ENCODE measurements at places on chromosomes 4 and X.

DNA sequence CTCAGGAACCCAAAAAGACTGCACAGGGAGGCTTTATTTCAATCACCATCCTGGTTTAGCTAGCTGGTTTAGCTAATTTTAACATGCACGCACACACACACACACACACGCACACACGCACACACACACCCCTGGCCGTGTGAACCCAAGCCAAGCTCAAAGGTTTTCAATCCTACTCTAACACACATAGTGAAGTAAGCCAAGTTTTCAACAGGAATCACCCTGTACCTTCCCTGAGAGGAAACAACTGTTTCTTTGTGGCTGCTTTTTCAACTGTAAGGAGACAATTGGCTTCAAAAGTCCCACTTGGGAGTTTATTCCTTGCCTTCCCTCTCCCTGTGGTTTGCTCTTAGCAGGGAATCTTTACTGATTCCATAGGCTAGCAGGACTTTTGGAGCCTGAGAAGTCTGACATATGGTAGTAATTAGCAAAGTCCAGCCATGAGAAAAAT, 98.9 kb upstream of the BMP3 start:
- DNase-seq = no peak

DNA sequence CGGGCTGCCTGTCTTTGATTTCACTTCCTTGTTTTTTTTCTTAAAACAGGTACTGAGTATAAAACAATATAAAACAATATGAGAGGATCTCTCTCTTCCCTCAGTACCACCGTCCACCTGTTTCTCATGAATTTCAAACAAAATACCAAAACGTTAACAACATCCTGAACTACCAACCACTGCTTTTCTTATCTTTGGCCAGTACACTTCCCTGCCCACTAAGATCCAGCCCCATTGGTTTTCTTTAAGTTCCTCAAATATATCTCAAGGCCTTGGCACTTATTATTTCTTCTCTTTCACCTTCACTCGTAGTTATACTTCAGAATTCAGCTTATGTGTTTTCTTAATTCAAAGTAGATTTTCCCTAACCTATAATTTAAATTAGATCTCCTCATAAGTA, 370.2 kb upstream of the GRIA3 start:
- no peak for DNase-seq

DNA sequence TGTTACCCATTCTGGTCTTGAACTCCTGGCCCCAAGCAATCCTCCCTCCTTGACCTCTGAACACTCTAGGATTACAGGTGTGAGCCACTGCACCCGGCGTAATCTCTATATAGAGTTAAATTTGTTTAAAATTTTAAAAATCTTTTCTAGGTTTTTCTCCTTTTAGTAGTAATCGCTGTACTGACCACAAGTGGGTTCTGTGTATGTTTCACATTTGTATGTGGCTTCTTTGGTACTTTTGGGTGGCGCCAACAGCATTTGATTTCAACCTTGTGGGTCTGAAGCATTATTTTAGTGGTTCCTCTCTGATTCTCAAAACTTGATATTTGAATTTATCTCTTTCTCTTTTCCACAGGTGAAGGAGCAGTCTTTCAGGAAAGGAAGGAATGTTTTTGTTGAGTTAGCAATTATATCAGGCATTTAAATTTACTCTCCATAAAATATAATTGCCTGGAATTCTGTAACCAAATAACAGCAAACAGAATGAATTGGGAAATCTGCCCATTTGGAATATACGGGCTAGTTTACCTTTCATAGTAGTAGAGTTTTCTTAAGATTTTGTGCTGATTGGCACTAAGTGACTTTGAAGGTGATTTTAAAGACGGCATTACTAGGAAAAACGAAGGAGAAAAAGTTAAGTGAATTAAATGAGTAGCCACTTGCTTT, 29.5 kb downstream of the ARHGAP10 start:
- DNase-seq = no peak

DNA sequence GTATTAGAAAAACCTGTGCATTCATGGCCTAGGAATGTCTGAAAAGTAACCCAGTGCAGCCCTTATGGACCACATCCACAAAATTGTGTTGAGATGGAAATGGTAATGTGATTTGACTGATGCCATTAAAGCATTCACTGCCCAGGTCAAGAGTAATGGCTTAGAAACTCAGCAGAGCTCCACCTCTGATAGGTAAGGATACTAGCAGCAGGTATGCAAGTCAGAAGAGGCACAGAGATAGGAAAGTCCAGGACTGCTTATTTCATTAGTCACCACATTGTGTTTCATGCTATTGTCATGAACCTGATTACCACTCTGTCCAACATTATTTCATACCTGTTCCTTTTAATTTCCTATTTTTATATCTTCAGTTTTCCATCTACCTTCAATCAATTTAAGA, 2042.2 kb downstream of the ARAP2 start:
- no peak for DNase-seq

- peak; percentile 14 for DNase-seq
Measured at GRCh38 chr4:99816545-99817308, at the start of gene DAPP1. DAPP1 (plus strand) TSS chr4:99816827; CDS start chr4:99816914, 87 bp downstream.

DNA sequence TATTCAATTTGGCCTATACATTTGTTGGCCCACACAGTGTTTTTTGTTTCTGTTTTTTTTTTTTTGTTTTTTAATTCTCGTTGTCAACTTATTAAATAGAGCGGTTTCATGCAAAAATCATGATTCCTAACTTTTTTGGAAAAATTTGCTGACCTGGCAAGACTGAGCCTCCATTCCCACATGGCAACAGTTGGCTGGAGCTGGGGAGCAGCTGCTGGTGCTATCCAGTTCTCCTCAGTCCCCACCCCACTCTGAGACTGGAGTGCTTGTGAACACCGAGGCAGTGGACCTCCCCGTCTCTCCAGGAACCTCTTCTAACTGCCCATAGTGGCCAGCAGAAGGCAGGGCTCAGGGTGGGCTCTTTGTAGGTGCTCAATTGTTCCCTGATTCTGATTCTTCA, 95.7 kb upstream of the OTUD4 start:
- no peak for DNase-seq

- no peak for DNase-seq
Measured at GRCh38 chr4:120761070-120761469, 161.5 kb downstream of the PRDM5 start.

GRCh38 chr4:25814301-25815136, 48.3 kb downstream of the SEL1L3 start:
- peak; percentile 41 for DNase-seq

DNA sequence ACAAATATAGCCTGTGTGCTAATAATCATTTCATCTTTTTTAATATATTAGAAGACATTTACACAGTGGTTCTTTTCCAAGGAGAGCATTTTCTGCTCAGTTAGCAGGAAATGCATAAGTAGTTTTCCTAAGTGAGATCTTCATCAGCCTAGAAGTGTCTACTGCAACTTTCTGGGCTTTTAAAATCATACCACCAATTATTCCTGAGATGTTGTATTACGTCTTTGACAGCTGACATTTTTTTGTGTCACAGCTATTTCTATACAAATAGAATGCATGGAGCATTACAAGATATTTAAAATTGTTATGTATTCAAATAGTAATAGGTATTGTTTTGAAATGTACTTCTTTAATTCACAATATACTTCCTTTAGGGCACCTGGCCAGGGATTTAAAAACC, 158.0 kb downstream of the GRID2 start:
- no peak for DNase-seq

DNA sequence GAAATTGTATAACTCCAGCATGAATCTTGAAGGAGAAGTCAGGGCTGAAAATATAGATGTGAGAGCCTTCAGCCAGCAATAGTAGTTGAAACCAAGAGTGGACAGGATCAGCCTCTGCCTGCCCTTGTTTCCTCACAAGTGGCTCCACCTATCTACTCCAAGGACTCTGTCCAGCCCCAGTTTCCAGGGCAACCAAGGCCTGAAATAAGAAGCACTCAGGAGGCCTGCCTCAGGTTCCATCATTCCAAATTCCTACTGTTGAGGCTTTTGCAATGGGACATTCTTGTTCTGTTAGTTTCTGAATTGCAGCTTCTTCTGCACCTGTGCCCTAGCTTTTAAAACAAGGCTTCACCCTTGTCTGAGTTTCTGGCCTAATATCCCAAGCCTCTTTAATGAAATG, 41.6 kb downstream of the TRPC5OS start:
- no peak for DNase-seq

- no peak for DNase-seq
Measured at GRCh38 chr4:99891351-99891750, 2.9 kb downstream of the LAMTOR3 start.

GRCh38 chr4:101221294-101221693, 126.0 kb downstream of the PPP3CA start:
- no peak for DNase-seq

DNA sequence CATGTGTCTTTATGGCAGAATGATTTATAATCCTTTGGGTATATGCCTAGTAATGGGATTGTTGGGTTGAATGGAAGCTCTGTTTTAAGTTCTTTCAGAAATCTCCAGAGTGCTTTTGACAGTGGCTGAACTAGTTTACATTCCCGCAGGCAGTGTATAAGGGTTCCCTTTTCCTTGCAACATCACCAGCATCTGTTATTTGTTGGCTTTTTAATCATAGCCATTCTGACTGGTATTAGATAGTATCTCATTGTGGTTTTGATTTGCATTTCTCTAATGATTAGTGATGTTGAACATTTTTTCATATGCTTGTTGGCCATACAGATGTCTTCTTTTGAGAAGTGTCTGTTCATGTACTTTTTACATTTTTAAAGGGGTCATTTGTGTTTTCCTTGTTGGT, 129.8 kb downstream of the TBCK start:
- no peak for DNase-seq

GRCh38 chr4:165185448-165185847, 21.9 kb upstream of the KLHL2 start:
- DNase-seq = no peak

DNA sequence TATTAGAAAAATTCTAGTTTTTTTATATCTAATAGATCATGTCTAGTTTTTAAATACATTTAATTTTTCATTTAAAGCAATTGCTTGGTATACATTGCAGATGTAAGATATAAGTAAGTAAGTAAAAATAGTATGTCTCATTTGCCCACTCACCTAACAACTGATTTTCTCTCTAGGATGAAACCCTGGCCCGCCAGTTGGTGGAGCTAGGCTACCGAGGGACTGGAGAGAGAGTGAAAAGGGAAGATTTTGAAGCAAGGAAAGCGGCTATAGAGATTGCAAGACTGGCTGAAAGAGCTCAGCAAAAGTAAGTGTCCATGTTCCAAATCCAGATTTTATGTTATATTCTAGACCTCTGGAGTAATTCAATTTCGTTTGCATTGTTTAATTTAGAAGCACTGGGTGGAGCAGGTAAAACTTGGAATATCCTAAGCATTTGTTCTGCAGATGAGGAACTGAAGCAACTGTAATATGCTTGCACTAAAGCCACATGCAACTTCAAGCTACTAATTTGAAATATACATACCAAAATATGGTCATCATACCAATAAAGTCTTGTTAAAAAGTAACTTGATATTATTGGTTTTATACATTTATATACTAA, 27.1 kb downstream of the CFAP299 start:
- peak; percentile 1 for DNase-seq

GRCh38 chrX:129908636-129909035, 2.7 kb downstream of the UTP14A start:
- no peak for DNase-seq

DNA sequence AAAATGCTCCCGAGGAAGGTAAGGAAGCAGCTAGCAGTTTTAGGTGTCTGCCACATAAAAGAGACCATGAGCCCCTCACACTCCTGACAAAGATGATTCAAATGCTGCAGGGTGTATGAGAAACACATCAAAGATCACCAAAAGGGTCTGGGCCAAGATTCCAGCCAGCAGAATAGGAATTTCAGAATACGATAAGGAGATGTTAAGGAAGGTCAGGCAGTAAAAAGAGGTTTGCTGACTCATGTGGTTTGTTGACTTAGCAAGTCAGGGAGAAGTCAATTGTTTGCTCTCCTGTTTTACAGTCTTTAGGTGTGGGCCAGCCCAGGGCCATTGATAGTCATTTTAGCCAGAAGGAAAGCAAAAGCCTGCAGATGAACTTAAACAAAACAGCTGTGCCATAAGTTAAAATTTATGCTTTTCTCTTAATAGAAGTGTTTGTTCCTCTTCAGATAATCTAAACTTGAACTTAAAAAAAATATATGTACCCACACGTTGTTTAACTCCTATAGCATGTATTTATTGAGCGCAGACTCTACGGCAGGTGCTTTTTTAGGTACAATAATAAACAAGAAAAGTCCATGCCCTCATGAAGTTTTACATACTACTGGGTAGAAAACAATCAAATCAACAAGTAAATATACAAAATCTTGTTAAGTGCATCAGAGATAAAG, 115.6 kb downstream of the CAMK2D start:
- DNase-seq = no peak

- DNase-seq = no peak
Measured at GRCh38 chrX:134255555-134255954, 18.6 kb downstream of the CCDC160 start.

DNA sequence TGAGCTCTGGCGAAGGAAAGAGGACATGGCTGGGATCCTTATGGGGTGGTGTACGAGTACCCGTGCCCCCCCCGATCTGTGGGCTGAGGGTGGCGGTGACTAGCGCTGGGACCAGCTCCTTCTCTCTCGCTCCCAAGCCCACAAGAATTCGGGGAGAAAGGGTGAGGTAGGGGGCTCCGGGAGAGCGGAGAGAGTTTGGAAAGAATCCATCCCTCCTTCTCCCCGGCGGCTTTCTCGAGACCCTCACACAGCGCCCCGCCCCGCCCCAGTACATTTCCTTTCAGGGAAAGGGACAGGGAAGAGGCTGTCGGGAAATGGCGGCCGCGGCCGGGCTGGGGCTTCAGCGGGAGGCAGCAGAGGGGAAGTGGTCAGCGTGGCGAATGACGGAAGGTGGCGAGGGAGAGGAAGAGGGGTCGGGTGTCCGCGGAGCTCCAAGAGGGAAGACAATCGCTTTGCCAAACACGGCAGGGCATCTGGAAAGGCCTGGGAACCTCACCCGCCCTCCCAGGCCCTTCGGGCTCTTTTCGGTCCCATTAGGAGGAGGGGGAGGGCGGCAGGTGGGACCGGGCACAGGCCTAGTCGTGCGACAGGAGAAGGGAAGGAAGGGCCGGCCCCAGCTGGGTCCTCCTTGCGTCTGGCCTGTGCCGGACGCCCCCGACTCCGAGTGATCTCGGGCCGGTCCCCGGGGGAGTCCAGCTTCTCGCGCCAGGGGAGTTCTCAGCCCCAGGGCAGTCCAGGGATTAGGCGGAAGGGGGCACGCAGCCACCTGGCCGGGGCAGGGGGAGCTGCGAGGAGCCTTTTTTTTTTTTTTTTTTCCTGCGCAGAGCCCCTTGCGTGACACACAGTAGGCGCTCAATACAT, 10.2 kb downstream of the HNRNPH2 start:
- no peak for DNase-seq

DNA sequence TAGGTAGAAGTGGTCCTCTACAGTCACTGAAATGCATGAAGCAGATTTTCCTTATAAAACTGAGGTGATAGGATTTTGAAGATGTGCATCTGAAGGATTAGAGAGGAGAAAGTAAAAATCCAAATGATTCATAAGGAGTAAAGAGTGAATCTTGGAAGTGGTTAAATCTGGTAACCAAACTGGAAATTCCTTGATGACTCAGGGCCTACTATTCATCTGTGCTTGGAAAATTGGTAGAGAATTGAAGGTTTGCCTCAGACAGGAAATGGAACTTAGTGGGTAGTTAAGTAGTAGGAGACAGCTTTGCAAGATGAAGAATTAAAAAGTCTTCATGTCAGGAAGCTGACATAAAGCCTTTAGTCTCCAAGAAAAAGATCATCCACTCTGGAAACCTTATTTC, 368.9 kb upstream of the CTSO start:
- DNase-seq = no peak
